ENCODE measurements at places on chromosomes 3 and 15.

GRCh38 chr3:71662056-71662455, 63.1 kb downstream of the EIF4E3 start:
- DNase-seq = no peak

DNA sequence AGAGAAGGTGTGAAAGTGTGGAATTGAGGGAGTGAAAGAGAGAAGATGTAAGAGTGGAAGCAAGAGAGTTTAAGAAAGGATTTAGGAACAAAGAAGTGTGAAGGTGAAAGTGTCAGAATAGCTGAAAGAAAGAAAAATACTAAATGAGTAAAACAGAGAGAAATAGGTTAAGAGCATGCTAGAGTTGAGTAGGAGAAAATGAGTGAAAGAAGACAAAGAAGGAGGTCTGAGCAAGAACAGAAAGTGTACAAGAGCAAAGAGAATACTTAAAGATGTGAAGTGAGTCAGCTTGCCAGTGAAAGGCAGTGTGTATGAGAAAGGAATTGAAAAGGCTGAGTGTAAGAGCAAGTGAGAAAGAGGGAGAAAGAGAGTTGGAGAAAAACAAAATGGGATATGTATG, 348.8 kb upstream of the BCHE start:
- DNase-seq = no peak

- DNase-seq = no peak
Measured at GRCh38 chr15:98537516-98538060, 110.8 kb upstream of the IGF1R start.

GRCh38 chr15:91171334-91171733, 71.3 kb downstream of the SV2B start:
- DNase-seq = no peak

- no peak for DNase-seq
Measured at GRCh38 chr15:76942331-76942730, 10.8 kb downstream of the RCN2 start.

DNA sequence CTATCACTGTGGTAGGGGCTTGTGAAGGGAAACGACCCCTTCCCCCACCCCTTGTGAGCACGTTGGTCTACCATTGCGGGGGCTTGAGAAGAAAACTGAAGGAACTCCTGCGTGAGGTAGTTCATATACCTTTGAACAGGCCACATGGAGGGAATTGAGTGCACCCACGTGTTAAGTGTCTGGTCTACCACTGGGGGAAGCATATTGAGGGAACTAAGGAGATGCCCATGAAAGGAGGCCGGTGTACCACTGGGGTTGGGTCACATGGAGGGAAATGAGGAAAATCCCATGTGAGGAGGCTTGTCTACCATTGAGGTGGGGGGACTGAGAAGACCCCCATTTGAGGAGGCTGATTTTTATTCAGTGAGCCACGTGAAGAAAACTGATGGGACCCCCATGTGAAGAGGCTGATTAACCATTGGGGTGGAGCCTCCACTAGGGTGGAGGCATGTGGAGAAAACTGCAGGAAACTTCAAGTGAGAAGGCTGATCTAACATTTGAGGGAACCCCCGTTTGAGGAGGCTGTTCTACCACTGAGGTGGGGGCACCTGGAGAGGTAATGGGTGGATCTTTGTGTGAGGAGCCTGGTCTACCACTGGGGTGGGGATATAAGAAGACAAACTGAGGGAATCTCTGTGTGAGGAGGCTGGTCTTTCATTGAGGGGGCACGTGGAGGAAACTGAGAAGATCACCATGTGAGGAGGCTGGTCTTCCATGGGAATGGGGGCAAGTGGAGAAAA, 163.2 kb downstream of the FBLN2 start:
- no peak for DNase-seq

DNA sequence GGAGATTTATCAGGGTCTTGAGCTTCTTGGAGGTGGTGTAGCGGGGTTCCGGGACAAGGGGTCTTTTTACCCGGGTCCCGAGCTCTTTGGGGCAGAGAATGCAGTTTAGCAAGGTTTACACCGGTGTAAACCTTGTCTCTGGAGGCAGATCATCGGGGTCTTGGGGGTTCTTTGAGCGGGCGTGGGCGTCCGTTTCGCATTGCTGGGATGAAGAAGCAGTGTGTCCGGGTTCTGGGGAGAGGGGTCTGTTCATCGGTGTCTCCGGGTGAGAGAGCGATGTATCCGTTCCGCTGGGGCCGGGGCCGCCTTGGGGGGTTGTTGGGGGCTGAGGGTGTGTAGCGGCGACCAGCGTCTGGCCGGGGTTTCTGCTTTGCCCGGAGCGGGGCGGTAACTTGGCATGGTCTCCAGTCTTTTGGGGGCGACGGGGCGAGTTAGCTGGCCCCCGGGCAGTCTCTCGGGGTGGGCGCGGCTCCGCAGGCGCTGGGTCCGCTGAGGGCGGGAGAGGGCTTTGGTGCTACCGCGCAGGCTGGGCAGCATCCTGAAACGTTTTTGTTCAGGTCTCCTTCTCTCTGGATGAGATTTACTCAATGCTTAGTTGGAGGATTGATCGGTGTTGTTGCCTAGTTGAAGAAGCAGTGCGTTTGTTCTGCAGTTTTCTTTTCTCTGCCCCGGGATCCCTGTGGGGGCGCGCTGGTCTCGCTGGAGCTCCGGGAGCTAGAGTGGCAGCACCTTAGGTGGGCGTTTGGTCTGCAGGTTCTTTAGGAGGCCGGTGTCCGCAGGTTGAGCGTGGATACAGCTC, 843 bp downstream of the GLCE start:
- DNase-seq = no peak

DNA sequence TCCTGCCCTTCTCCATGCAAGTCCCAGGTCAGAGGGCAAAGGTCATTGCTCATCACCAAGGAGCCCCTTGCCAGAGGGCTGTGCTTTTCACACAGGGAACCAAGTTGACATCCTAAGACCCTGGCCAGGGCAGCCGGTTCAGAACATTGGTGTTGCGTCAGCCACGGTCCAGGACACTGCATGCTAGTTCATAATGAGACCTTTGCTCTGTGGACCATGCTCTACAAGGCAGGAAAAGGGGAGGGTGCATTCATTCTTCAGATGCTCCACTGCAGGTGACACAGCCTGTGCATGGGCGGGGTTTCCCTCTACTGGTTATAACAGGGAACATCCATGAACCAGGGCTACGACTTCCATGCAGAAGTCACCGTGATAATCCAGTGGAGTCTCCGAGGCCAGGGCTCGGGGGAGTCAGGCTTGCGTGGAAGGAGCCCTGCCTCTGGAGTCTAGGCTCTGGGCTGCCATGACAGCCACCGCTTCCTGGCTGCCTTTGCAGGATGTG, 81.6 kb downstream of the OCA2 start:
- no peak for DNase-seq

DNA sequence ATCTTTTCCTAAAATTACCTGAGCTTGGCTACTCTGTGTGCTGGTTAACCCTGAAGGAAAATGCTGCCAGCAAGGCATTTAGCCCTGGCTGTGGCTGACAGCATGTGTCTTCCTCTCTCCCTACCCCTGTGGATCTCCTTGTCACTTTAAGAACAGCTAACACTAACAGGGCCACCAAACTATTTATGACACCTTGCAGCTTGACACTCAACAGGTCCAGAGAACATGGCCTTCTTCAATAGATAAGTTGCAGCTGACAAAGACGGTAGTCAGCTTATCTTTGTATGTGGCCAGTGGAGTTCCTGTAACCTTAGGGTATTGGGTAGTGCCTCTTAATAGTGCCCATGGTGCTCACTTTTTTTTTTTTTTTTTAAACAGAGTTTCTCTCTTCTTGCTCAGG, 32.0 kb upstream of the COPB2 start:
- DNase-seq = no peak

DNA sequence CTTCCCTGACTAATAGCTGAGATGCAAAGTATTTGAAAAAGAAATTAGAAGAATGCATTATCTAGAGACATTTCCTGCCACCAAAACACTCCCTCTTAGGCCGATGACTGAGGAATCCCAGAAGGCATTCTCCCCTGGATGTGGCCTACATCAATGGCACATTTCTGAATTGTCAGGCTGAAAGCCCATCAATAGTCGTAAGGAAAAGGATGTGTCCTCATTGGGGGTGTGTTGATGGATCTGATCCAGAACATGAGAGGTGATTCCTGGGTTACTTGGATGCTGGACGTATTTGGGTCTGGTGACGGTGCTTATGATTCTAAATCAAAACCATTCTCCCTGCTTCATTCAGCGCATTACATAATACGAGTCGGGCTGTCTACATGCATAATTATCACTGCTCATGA, 216.9 kb upstream of the CDIN1 start:
- no peak for DNase-seq

GRCh38 chr3:139654637-139655365, 23.0 kb downstream of the NMNAT3 start:
- no peak for DNase-seq

DNA sequence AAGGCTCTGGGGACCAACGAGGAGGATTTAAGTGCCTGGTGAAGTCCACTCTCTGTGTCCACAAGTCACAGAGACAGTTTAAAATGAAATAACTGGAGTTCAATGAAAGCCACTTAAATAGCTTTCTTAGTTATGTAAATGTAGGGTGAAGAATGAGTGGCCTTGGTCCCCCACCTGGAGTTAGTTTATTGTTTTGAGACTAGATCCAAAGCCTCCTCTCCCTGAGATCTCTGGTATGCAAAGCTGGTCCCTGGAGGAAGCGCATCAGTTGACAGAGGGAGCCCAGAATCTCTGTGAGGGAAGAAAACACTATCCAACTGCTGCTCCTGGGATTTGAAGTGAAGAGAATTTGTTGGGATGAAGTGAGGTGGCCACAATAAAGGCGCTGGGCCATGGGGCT, 40.5 kb downstream of the EXOG start:
- no peak for DNase-seq

GRCh38 chr15:36152936-36153335, 426.5 kb upstream of the CDIN1 start:
- DNase-seq = no peak

DNA sequence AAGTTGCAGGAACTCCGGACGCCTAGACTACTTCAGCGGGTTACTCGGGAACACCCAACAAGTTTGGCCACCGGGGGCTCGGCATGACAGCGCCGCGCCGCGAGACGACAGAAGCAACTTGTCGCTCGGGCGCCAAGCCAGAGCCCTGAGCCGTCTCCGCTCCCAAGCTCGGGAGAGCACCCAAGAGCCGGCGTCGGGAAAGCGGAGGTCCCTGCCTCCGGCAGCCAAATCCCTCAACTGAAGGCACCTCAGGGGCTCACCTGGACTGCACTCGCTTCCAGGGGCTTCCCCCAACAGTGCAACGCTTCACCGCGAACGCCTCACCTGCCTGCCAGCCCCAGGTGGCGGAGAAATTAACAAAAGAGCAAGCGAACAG, 640 bp downstream of the MB21D2 start:
- DNase-seq = peak; percentile 21

- no peak for DNase-seq
Measured at GRCh38 chr3:24158761-24159454, 213.8 kb downstream of the NR1D2 start.

Measured in stimulated activated naive CD4-positive, alpha-beta T cell treated with Interleukin-2 at 50 U/mL for 16 hours (primary cell).